Cerebellum (tissue), 4 donors: ENCODE measurements at places on chromosomes 1 and 21.

DNA sequence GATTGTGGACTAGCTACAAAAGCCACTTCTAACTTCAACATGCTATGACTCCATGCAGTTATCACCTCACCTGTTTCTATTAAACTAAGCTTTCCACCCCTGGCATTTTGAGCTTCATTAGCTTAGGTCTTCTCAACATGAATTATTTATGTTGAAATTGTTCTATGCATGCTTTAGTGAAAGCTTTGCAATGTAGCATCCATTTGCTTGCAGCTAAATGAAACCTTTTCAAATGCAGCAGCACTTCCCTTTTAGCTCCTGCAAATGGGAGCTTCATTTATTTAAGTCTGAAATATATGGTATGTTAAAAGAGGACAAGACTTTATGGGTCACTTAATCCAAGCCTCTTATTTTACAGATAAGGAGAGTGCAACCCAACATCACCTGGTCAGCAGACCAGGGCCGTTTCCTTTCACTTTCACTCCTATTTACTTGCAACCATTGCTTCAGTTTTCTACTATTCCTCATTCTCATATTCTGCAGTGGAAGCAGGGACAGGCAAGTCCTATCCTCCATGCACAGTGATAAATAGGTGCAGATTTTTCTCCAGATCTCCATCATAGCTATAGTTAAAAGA lies 56.4 kb upstream of the SAMSN1 start:
- no peak for DNase-seq

- DNase-seq, result no peak
These were observed 32.0 kb downstream of the ACTN2 start for GRCh38 chr1:236718328-236718727.

GRCh38 chr1:38064197-38064903 lies 17.8 kb upstream of the POU3F1 start:
- no peak for DNase-seq

DNA sequence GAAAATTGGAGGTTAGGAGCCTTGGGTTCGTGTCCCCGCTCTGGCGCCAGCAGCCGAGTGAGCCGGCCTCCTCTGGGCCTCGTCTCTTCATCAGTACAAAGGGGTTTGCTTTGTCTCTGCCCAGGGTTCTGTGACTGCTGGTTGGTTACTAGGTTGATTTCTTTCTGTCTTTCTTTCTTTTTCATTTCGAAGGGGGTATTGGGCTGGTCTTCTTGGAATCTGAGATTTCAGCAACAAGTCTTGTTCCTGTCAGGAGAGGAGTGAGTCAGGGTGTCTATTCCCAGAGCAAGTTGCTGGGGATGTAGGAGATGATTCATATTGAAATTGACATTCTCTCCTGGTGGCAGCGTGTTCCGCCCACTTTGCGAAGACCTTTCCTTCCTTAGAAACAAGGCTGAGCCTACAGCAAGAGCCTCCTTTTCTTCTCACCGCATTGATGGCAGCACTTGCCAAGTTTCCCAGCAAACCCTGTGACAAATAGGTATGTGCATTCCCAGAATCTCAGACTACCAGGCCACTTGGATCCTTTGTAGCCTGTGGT lies 79.2 kb downstream of the MAN1C1 start:
- no peak for DNase-seq

DNA sequence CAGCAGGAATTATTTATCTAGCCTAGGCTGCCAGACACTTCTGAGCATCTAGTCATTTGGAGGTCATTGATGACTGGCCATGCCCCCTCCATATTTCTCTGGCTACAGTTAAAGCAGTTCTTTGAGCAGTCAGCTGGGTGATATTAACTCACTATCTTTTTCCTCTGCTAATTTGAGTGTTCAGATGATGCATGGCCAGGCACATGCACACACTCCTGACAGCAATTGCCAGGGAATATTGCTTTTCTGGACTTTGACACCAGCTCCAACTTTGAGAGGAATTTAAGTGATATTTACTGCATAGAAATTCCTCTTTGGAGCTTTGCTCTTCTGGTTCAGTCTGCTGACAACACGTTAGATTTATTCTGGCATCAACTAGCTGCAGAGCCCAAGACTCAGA lies 52.6 kb downstream of the CD247 start:
- no peak for DNase-seq

GRCh38 chr1:211939876-211940468 lies 95.4 kb downstream of the INTS7 start:
- no peak for DNase-seq

GRCh38 chr1:185594786-185595410 lies 139.3 kb upstream of the HMCN1 start:
- no peak for DNase-seq
